ENCODE measurements at places on chromosomes 12 and 14. TPM values are rescaled to one million over a fixed set of nuclear protein-coding genes. Genes with fewer than 3 reads are reported as not detected.
A peak's percentile ranks its signal among the peaks of the same experiment; 100 is the strongest.

GRCh38 chr12:96108321-96108720, 72.9 kb upstream of the LTA4H start:
- no peak for DNase-seq

DNA sequence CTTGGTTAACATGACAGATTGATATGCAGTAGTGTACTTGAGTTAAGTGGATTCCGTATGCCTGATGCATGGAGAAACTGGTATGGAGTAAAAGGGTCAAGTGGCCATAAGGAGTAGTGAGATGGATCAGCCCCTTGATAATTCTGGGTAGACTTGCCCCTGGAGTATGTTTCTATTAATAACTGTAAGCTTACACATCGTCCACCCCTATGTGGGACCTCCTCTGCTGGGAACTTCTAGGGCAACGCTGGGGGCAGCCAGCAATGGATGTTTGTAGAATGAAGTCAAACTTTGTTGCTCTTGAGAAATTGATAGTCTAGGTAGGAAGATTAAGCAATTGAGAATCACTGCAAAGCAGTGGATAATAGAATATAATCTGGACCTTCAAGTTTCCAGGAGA, 3.5 kb downstream of the C12orf75 start:
- no peak for DNase-seq

Gene ARHGAP9
- total RNA-seq = 1.2 TPM

- DNase-seq = no peak
These were observed 381.4 kb downstream of the ETNK1 start for GRCh38 chr12:23006413-23006812.

Gene POTEG
- total RNA-seq = not detected

Gene C12orf54
- not detected for total RNA-seq

DNA sequence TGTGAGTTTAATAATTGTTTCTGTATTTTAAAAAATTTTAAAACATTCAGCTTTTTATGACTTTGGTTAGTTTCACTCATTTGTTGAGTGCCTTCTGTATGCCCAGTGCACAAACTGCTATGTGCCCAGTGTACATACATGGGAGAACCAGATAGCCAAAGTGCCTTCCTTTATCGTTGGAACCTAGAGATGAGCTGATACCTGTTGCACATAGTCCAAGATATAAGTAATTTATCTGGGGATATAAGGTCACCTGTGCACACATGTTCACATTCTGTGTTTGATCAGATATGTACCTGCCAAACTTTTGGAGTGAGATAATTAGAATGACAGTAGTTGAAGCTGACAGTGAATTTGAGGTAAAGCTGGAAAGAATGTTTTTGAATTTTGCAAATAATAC, 37.9 kb downstream of the RAB21 start:
- no peak for DNase-seq

- DNase-seq = no peak
These were observed 39.5 kb downstream of the GALNT16 start for GRCh38 chr14:69299286-69300035.

DNA sequence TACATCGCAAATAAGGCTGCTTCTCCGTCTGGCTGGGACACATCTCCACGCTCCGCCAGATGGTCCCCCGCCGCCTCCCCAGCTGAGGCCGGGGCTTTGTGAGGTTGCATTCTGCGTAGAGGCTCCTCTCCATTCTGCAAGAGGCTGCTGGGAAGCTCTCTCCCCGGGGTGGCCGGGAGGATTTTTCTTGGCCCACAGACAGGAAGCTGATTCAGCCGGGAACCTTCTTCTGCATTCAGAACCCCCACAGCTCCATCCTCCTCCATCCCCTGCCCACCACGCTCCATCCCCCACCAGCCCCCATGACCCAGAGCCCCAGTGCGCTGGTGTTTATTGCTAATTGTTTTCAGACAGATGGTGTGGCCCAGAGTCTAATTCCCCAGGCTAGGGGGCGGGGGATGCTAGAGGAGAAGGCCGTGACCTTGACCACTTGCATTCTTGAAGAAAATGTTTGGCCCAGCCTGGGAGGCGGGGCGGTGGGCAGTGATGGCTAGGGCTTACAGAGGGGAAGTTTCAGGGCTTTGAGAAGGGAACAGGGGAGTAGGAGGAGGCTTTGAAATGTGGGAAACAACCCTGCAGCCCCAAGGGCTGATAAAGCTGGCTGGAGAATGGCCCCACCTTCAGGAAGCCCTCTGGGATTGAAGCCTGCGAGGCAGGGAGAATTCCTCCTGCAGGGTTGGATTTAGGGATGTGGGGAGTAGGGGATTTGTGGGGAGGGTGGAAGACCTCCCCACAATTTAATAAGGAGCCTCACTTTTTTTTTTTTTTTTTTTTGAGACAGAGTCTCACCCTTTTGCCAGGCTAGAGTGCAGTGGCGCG, 88.5 kb upstream of the NCOR2 start:
- DNase-seq = peak; percentile 67

- no peak for DNase-seq
These were observed 358.5 kb upstream of the SFSWAP start for GRCh38 chr12:131352296-131352900.

Gene MGP
- total RNA-seq = 2.0 TPM

Gene ALDH2
- 24.1 TPM for total RNA-seq

Gene AMHR2
- total RNA-seq = not detected

DNA sequence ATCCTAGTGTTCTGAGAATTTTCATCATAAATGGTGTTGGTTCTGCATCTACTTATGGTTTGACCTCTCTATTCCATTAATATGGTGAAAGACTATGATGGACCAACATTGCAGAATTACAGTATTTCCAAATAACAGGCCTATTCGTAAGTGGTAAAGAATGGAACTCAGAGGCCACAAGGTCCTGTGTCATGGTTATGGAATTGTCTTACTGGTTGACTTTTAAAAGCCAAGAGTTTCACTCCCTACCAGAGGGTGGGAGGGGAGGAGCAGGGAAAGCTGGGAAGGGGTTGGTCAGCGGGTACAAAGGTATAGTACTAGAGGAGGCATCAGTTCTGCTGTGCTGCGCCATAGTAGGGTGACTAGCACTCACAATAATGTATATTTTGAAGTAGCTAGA, 153.4 kb downstream of the TMEM132D start:
- DNase-seq = no peak

DNA sequence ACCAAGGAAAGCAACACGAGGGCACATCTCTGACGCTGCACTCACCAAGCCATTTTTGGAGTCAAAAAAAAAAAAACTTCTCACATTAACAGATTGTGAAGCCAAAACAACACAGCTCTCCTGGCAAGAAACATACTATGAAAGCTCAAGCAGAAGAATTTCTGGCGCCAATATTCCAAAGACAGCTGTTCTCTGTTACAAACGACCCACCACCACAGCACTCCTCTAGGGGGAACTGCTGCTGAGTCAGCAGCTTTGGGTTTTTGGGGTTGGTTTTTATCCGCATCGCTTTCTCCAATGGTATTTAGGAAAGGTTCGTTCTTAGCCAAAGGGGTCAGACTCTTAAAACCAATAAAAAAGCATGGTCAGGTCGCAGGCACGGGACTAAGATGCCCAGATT, 379.4 kb downstream of the RPS29 start:
- DNase-seq = no peak

Gene SLC38A4
- 0.41 TPM for total RNA-seq

DNA sequence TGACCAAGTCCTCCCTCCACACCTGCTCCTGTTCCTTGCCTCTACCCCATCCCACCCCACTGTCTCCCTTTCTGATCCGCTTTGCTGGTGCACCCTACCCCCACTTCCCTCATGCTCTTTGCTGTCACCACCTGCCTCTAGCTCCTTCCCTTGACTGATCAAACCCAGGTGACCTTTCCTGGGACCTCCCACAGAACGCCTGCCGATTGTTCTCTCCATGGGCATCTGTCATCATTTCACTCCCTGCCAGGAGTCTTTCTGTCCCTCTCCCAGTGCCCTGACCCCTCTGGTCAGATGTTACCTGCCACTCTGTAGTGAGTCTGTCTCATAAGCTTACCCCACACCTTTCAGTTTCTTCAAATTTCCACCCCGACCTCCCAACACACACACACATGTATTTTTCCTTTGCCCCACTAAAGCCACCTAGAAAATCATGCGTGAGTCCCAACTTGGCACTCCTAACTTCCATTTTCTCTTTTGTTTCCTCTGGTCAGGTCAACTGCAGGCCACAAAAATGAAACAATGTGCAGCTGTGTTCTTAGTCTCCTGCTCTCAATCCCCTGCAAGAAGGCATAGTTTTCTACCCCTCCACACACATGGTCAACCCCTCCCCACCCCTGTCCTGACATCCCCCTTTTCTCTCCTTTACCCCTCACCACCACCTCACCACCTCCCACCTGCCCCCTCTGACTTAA, 229.8 kb downstream of the DPF3 start:
- no peak for DNase-seq

Gene PPP2R5C
- total RNA-seq = 174 TPM

Gene VDR
- total RNA-seq = not detected

Gene SERPINA1
- total RNA-seq = 1.6 TPM

DNA sequence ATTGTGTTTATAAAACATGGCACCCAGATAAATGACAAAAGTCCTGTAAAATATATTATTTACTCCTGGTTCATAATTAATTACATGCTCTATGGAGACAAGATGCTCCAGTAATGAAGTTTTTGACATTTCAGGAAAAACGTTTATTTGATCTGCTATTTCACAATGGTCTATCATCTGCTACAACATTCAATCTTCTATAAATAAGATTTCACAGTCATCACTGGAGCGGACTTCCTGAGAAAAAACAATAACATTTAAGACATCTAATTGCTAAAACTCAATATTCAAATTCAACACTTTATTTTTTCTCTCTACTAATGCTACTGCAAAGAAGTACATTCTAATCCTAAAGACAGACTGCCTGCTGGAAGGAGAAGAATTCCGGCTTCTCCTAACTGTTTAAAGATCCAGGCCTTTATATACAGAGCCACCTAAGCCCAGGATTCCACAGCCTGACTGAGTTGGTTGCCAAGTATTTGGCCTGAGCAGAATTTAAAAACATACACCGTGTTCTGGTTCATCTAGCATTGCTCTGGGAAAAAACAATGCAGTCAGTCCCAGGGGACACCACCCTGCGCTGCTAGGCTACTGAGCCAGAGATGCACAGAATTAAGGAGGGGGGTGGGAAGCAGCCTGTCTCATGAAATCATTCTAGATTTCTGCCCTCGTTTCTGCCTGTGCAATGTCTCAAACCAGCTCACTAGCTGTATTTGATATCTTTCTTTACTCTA, 58.0 kb downstream of the TMTC1 start:
- no peak for DNase-seq

DNA sequence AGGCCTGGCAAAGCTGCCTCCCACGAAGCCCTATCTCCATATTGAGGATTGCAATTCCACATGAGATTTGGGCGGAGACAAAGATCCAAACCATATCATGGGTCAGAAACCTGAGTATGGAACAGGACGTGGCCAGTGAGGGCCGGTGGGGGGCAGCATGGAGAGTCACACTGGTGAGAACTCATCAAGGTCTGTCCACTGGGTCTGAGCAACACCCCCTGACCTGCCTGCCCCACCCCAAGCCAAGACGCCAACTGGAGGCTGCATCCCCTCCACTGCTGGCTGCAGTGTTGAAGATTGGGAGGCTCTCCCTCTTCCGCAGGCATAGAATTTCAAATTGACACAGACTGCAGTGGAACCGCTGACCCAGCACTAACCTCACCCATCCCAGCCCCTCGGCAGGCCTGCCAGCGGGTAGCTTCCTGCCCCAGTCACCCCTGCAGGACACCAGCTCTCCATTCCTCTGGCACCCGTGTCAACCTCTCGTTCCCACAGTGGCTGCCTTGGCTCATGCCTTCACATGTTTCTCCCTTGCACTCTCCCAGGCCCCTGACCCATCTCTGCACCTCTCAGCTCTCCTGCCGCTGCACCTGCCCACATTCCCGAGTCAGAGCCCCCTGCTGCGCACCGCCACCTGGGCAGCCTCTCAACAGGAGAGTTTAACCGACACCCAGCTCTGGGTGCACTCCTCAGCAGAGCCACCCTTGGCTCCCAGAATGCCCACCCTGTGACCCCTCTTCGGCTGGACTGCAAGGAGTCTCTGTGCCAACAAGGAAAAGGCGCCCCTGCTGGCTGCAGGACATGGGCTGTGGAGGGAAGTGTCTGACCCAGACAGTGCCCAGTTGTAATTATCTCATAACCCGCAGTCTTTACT, 45.2 kb upstream of the PPP2R5C start:
- no peak for DNase-seq

Gene VRTN
- not detected for total RNA-seq

DNA sequence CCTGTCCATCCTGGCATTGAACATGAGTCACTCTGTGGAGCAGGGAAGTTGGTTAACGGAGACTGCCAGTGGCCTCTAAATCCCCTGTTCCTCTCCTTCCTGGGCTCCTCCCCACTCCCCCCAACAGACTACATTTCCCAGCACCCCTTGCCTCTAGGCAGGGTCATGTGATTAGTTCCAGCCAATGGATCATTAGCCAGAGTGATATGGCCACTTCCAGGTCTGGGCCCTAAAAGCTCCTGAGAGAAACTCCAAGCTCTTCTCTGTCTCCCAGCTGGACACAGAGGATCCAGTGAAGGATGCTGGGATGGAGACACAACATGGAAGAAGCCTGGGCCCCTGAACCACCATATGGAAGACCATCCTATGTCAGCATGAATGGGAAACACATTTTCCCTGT, 54.4 kb upstream of the RFLNA start:
- DNase-seq = no peak

GRCh38 chr12:88036353-88036965, 7.3 kb upstream of the C12orf50 start:
- no peak for DNase-seq

Gene FLVCR2
- 2.9 TPM for total RNA-seq

DNA sequence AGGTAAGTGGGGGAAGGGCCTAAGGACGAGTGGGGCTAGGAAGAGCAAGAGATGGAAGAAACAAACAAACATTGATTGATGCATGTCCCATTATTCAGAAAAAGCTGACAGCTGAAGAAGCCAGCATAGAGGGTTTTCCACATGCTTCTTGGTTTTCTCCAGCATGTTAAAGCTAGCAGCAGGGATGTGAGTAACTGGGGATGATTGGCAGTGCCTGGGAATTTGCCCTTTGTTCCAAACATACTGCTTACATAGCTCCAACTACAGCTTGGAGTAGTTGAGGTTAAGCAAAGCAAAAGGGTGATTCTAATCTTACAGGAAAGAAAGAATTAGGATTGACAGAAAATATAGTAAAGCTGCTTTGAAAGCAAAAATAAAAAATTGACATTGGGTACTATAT, 68.0 kb upstream of the IFNG-AS1 start:
- DNase-seq = no peak

Gene CCDC197
- total RNA-seq = not detected

DNA sequence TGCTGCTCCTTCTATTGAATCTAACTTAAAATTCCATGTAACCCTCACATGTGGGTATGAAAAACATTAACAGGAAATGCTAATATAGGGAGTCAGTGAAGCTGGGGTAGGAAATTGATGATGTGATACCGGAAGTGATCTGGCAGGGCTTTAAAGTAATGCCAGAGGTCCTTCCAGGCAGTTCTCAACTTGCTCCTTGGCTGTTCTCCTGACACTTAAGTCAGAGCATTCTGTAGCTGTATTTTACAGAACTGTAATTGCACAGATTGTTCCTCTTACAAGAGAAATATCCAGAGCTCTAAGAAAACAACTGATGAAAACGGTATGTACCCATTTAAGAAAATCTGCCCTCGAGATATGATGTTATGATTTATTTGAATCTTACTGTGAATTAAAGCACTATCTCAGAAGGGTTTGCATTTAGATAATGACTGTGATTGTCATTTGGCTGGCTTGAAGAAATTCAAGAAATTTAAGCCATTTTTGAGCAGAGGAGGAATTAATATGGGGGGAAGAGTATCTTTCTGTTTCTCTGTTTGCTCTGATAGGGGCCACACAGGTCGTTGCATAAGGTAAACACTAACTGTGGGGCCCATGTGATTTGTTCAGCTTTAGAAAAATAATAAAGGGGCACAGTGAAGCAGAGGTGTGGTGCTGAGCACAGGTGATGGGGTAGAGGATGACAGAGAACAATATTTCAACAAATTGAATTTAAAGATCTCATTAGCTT, 88.4 kb downstream of the BBS10 start:
- DNase-seq = no peak

Data from frontal cortex (tissue), 4 donors.